Glomerular endothelial cell (primary cell): ENCODE measurements at places on chromosomes 1 and 21. TPM values are rescaled to one million over a fixed set of nuclear protein-coding genes. Genes with fewer than 3 reads are reported as not detected.
A peak's percentile ranks its signal among the peaks of the same experiment; 100 is the strongest.

G0S2 gene
- total RNA-seq: 1.7 and 6.4 TPM in 2 replicates

C1orf226 gene
- total RNA-seq: 1.6 and 4.2 TPM in 2 replicates

CYP4A22 gene
- not detected in 2 replicates for total RNA-seq

DNA sequence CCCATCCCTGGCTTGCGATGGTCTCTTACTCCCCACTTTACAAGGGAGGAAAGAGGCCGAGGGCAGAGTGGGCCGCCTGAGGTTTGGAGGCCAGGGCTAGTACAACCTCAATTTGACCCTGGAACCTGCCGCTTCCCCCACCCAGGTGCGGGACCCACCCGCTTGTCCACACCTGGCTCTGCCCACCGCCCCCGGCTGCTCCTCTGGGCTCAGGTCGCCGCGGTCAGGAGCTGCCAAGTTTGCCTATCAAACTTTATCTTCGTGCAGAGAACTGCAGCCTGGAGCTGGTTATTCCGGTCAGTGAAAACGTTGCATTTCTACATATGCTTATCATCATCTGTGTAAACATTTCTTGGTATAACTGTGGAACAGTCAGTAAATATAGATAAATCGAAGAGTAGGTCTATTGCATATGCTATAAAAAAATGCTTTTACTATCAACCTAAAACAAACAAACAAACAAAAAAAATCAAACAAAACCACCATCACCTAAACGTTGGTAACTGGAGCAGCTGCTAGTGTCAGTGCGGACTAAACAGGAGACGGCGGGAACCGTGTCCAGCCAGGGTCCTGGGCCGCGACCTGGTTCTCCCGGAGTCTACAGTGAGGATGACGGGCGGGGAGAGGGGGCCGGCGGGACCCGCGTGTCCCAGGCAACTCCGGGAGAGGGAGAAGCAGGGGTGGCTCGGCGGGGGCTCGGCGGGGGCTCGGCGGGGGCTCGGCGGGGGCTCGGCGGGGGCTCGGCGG, 906 bp upstream of the ADARB1 start:
- no peak for DNase-seq

DNA sequence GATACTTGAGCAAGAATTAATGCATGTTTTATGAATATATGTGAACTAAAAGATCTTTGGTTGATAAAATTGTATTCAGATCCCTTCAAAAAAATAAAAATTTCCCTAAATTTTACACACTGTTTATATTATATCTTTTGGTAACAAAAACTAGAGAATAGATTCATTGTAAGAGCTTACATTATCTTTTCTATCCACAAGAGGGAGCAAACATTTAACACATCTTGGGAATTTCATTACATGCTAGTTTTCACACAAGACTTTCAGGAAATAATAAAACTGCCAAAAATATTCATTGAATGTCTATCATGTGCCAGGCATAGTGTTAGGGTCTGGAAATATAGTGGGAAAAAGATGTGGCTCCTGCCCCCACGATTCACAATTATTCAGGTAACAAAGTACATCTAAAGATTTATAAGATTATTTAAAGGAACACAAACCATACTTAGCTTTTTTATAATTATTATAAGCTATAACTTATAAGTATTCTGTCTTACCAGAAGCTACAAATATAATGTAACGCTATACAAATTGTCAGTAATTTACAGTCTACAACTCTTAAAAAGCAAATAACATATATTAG, 30.6 kb downstream of the FAF1 start:
- peak; percentile 41 for DNase-seq

- no peak for DNase-seq
These were observed 12.6 kb upstream of the OR6N2 start for GRCh38 chr1:158793604-158794003.
